ENCODE measurements at places on chromosomes 11 and 22. TPM values are rescaled to one million over a fixed set of nuclear protein-coding genes. Genes with fewer than 3 reads are reported as not detected.

The OR8A1 gene
- not detected for total RNA-seq

DNA sequence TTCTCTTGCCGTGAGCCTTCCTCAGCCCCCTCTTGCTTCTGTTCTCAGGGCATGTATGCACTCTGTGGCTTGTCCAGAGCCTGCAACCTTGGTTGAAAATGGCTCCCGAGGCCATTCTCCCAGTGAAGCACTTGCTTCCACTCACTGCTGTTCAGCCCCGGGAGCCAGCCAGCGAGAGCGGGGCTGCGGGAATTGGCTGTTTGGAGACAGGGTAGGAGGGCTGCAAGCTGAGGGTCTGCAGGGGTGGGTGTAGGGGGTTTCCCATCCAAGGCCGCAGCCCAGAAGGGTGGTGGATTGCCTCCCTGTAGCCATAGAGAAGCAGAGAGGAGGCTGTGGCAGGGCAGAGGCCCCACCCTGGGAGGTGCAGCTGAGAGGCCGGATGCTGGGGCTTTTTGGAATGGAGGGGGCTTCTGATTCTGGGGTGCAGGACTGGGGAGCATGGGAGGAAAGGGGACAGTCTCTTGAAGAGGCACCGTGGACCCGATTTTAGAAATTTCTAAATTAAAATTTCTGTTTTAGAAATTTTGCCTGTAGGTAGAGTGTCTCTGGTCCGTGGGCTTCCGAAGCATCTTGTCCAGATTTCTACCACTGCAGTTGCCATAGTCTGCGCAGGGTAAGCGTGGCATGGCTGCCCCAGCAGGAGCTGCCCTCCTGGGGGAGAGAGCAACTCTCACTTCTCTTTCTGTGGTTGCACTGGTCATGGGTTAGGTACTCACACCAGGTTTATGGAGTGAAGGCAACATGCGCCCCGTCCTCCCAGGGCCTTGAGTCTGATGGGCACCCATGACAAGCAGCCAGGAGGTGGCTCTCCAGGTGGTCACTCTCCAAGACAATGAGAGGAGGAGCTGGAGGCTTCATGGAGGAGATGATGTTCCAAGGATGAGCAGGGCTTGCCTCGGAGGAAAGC is 100.2 kb downstream of the TBC1D22A start:
- peaks cover 26% of the 10 kb centered on the region for H3K36me3 ChIP-seq
- H3K27ac ChIP-seq: no peak overlapping the region
- H3K27me3 ChIP-seq: no peaks in the 10 kb centered on the region
- H3K4me1 ChIP-seq: no peaks in the 10 kb centered on the region
- DNase-seq: no peak

DNA sequence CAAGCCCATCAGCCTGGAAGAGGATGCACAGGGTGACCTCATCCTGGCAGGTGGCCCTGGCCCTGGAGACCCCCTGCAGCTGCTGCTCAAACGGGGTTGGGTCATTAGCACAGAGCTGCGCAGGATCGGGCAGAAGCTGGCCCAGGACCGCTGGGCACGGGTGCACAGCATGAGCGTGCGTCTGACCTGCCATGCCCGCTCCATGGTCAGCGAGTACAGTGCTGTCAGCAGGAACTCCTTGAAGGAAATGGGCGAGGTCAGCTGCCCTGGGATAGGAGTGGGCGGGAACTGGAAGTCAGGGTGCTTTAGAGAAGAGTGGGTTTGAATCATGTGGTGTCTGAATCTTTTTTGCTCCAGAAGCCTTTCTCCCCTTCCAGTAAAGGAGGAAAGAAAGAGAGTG is 61.1 kb downstream of the INSC start:
- DNase-seq: no peak
- no peaks in the 10 kb centered on the region for H3K36me3 ChIP-seq
- no peak overlapping the region for H3K27ac ChIP-seq
- peaks cover 27% of the 10 kb centered on the region for H3K27me3 ChIP-seq
- H3K4me1 ChIP-seq: no peaks in the 10 kb centered on the region

DNA sequence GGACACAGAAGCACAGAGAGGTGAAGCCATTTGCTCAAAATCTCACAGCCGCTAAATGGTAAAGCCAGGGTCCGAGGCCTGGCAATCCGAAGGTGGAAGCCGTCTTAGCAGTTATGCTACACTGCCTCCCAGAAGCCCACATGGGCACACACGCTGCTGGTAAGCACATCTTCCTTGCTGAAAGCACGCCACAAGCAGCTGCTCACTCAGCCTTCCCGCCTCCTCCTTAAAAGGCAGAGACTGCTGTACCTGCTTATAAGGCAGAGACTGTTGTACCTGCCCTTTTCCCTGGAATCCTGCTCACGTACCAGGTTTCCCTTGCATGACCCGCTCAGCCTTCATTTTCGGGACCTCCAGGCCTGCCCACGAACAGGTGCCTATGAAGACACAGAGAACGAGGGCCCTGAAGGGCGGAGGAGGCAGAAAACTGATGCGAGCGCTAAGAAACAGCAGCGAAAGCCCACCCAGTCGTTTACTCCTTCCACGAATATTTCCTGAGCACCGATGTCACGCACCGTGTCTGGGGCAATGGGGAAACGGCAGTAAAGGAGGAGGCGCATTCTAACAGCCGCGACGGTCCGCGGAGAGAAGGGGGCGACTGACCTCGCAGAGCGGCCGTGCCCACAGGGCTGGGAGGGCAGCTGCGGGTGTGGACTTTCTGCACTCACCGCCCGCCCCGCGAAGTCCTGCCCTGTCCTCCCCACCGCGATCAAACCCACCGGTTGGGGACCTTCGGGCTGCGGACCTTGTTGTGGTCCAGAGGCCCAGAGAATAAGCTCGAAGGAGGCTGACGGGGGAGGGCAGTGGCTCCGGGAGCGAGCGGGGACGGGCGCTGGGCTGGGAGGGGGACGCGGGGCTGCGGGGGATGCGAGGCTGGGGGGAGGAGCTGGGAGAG is 13.0 kb downstream of the SPATA19 start:
- no peaks in the 10 kb centered on the region for H3K36me3 ChIP-seq
- peaks cover 3% of the 10 kb centered on the region for H3K27me3 ChIP-seq
- no peak for DNase-seq
- no peak overlapping the region for H3K4me3 ChIP-seq

- no peak overlapping the region for H3K27ac ChIP-seq
- peaks cover 5% of the 10 kb centered on the region for H3K4me1 ChIP-seq
- DNase-seq: no peak
Observed at GRCh38 chr11:125955856-125956255, 10.0 kb downstream of the VSIG10L2 start.

The ARRB1 gene
- 42.6 TPM for total RNA-seq

The C11orf86 gene
- total RNA-seq: not detected

GRCh38 chr11:61012737-61013215 is 41.3 kb downstream of the CD6 start:
- H3K27me3 ChIP-seq: no peaks in the 10 kb centered on the region
- H3K4me3 ChIP-seq: no peak overlapping the region
- H3K36me3 ChIP-seq: peaks cover 45% of the 10 kb centered on the region
- H3K4me1 ChIP-seq: no peaks in the 10 kb centered on the region
- no peak for DNase-seq

DNA sequence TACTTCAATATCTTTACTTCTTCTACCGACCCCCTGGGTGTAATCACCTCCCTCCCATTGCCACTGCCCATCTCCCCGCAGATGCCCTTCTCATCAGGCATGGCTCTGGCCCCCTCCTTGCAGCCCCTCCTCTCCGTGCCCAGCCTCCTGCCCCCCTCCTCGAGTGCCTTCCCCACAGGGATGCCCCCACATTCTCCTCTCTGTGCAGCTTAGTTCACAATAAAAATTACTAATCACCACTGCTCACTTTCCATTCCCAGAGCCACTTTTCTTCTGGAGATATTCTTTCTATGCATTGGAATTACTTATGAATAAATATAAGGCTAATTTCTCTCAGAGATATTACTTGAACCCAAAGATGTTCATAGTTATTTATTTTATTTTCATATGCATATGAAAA is 22.1 kb downstream of the IFITM10 start:
- H3K36me3 ChIP-seq: no peaks in the 10 kb centered on the region
- H3K27me3 ChIP-seq: peaks cover 27% of the 10 kb centered on the region
- H3K4me1 ChIP-seq: peaks cover 52% of the 10 kb centered on the region
- DNase-seq: no peak
- no peak overlapping the region for H3K4me3 ChIP-seq

- H3K4me1 ChIP-seq: peaks cover 11% of the 10 kb centered on the region
- H3K27ac ChIP-seq: no peak overlapping the region
- no peak for DNase-seq
- no peak overlapping the region for H3K4me3 ChIP-seq
- no peaks in the 10 kb centered on the region for H3K27me3 ChIP-seq
- peaks cover 3% of the 10 kb centered on the region for H3K36me3 ChIP-seq
Observed at GRCh38 chr11:971092-971690, 45.5 kb downstream of the AP2A2 start.

DNA sequence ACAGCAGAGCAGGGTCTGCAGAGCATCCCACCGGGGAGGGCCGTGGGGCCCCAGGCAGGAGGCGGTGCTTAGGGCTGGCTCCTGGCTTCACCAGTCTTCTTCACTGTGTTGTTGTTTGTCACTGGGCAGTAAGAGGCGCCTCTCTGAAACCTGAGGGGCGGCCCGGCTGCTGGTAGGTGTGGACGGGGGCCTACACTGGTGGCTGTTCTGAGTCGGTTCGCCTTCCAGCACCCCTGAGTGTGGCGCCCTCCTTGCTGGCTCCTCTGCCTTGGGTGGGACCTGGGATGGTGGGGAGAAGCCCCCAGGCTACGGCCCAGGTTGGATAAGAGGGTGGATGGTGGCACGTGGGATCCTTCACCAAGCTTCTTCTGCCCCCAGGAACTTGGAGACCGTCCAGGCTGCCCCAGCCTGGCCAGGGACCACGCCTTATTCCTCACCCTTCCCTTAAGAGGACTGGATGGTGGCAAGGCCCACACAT is 10.4 kb upstream of the GRAMD4 start:
- H3K4me3 ChIP-seq: no peak overlapping the region
- peaks cover 36% of the 10 kb centered on the region for H3K4me1 ChIP-seq
- H3K27ac ChIP-seq: no peak overlapping the region
- H3K36me3 ChIP-seq: peaks cover 3% of the 10 kb centered on the region
- no peak for DNase-seq
- no peaks in the 10 kb centered on the region for H3K27me3 ChIP-seq

The AQP11 gene
- total RNA-seq: 0.82 TPM

DNA sequence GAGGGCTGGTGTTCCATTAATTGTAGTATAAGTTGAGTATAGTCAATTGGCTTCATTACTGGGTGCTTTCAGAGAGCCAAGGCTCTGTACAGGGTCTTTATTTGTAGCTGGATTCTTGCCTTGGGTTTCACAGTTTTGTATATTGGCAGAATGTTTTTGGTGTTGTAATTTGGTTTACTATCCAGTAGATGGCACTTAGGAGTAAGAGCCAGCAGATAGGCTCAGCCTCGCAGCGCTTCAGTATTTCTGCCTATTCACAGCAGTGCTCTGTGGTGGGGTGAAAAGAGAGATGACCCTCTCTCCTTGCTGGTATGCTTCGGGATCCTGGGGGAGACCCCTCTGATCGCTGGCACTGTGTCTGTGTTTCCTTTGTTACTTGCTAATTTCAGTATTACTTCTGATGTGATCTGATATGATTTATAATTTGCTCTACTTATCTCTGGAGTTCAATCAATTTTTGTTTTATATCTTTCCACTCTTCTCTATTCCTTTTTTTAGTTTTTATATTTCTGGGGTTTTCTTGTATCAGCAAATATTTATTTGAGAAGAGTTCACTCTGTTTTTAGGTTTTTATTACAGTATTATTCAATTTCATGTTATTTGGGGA is 52.2 kb downstream of the ANO5 start:
- peak; percentile 41 for DNase-seq
- no peaks in the 10 kb centered on the region for H3K36me3 ChIP-seq
- H3K4me3 ChIP-seq: no peak overlapping the region

GRCh38 chr22:28329186-28330073 is 350.2 kb downstream of the TTC28 start:
- H3K4me3 ChIP-seq: no peak overlapping the region
- no peaks in the 10 kb centered on the region for H3K36me3 ChIP-seq
- H3K4me1 ChIP-seq: peaks cover 12% of the 10 kb centered on the region
- H3K27me3 ChIP-seq: peaks cover 16% of the 10 kb centered on the region

DNA sequence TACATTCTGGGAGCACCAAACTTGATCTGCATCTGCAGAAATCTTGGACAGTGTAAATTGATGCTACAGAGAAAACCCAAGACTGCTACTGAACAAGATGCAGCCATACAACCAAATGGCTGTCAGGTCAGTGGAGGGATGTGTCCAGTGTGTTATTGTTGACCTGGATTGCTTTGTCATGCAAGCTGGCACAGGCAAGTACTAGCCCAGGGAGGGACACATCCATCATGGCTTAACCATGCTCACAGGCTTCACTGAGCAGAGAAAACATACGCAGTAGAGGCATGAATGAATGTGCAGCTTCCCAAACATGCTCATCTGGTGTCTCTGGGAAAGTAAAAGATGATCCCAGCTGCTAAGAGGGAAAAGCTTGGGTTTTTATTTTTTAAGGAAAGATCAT is 93.6 kb downstream of the MTNR1B start:
- DNase-seq: no peak
- H3K36me3 ChIP-seq: no peaks in the 10 kb centered on the region
- peaks cover 2% of the 10 kb centered on the region for H3K27me3 ChIP-seq
- H3K4me3 ChIP-seq: no peak overlapping the region

The PATE2 gene
- total RNA-seq: not detected

GRCh38 chr11:77175021-77175842 is 47.2 kb downstream of the MYO7A start:
- H3K27me3 ChIP-seq: no peaks in the 10 kb centered on the region
- no peaks in the 10 kb centered on the region for H3K4me1 ChIP-seq

The PRRG4 gene
- 1.9 TPM for total RNA-seq

DNA sequence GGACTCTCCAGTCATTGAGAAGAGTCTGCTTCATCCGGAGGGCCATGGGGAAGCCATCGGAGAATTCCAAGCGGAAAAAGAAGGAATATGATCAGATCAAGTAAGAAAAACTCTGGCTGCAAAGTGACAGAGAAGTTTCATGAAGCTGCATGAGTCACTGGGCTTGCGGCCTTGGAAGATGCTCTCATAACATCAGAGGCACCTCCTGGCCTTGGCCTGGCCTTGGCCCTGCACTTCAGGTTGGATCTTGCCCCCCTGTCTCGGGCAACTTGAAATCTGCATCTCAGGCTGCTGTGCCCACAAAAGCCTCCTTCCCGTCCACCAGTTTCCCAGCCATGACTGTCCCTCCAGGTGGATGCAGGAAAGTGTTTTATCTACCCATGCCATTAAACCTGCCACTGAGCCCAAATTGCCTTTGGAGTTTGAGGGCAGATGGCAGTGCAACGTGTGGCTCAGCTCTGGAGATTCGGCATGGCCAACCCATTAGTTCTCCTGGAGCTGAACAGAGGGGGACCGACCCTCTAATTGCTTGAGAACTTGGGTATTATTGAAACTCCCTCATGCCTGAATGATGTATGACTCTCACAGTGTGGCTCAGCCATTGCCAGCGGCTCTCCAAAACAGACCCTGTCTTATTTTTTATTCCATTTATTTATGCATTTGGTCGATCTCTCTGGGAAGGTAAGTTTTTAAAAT is 66.7 kb downstream of the SEZ6L start:
- DNase-seq: no peak
- H3K4me3 ChIP-seq: no peak overlapping the region
- H3K4me1 ChIP-seq: no peaks in the 10 kb centered on the region
- H3K27me3 ChIP-seq: no peaks in the 10 kb centered on the region
- H3K27ac ChIP-seq: no peak overlapping the region

The NELL1 gene
- not detected for total RNA-seq

GRCh38 chr22:37342065-37342464 is 59.8 kb downstream of the CYTH4 start:
- no peaks in the 10 kb centered on the region for H3K4me1 ChIP-seq
- no peak overlapping the region for H3K4me3 ChIP-seq
- no peak overlapping the region for H3K27ac ChIP-seq
- no peaks in the 10 kb centered on the region for H3K36me3 ChIP-seq
- no peak for DNase-seq
- H3K27me3 ChIP-seq: peaks cover 26% of the 10 kb centered on the region

The OR11H1 gene
- not detected for total RNA-seq

The OR51I1 gene
- total RNA-seq: not detected

The C22orf31 gene
- not detected for total RNA-seq

- peak overlapping the region; percentile 80 for H3K4me3 ChIP-seq
- DNase-seq: peak; percentile 55
- peaks cover 16% of the 10 kb centered on the region for H3K4me1 ChIP-seq
- H3K27me3 ChIP-seq: no peaks in the 10 kb centered on the region
Observed at GRCh38 chr11:64802370-64803157, 450 bp downstream of the MAP4K2 start.

All from activated CD8-positive, alpha-beta memory T cell treated with anti-CD3 and anti-CD28 coated beads, Interleukin-2, amount 10 ng/mL, durations not matched to agents 7 days and 5 days (primary cell).